ENCODE measurements at places on chromosomes 4 and X. TPM values are rescaled to one million over a fixed set of nuclear protein-coding genes. Genes with fewer than 3 reads are reported as not detected.

GABRG1 gene
- total RNA-seq, result not detected

GRCh38 chr4:14810568-14810967 is 191.7 kb upstream of the CPEB2 start:
- H3K4me3 ChIP-seq, result no peak overlapping the region
- H3K4me1 ChIP-seq, result no peaks in the 10 kb centered on the region
- no peaks in the 10 kb centered on the region for H3K27me3 ChIP-seq
- DNase-seq, result no peak
- no peaks in the 10 kb centered on the region for H3K36me3 ChIP-seq
- H3K27ac ChIP-seq, result no peak overlapping the region

GRCh38 chr4:140688711-140689598 is 67.2 kb downstream of the TBC1D9 start:
- DNase-seq, result peak; percentile 23
- H3K36me3 ChIP-seq, result no peaks in the 10 kb centered on the region
- no peak overlapping the region for H3K27ac ChIP-seq

EDA2R gene
- total RNA-seq, result 23.8 TPM

DNA sequence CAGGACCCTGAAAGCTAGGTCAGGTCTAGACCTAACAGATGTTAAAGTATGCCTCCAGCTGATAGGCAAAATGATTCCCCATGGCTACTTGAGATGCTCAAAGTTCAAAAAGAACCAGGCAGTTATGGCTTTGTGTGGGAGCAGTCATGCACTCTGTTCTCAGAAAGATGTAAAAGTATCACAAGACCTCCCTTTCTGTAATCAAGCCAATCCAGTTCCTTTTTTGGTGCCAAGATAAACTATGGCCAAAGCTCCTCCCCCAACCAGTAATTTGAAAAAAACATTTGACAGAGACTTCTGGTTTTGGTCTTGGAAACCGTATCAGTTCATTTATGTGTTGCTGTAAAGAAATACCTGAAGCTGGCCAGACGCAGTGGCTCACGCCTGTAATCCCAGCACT is 340.9 kb downstream of the CHIC1 start:
- no peaks in the 10 kb centered on the region for H3K4me1 ChIP-seq
- no peaks in the 10 kb centered on the region for H3K36me3 ChIP-seq
- H3K27me3 ChIP-seq, result peaks cover 2% of the 10 kb centered on the region

- no peak for DNase-seq
- H3K4me3 ChIP-seq, result no peak overlapping the region
Measured at GRCh38 chr4:39410415-39410814, 3.7 kb downstream of the KLB start.

GRCh38 chr4:184843984-184844554 is 18.3 kb upstream of the ACSL1 start:
- H3K27ac ChIP-seq, result no peak overlapping the region
- peaks cover 10% of the 10 kb centered on the region for H3K27me3 ChIP-seq
- H3K4me3 ChIP-seq, result no peak overlapping the region
- no peaks in the 10 kb centered on the region for H3K36me3 ChIP-seq
- DNase-seq, result no peak
- peaks cover 2% of the 10 kb centered on the region for H3K4me1 ChIP-seq

GRCh38 chr4:79827283-79827682 is 245.7 kb downstream of the ANTXR2 start:
- no peaks in the 10 kb centered on the region for H3K27me3 ChIP-seq
- no peak for DNase-seq
- no peaks in the 10 kb centered on the region for H3K36me3 ChIP-seq
- H3K4me3 ChIP-seq, result no peak overlapping the region
- H3K4me1 ChIP-seq, result no peaks in the 10 kb centered on the region

DNA sequence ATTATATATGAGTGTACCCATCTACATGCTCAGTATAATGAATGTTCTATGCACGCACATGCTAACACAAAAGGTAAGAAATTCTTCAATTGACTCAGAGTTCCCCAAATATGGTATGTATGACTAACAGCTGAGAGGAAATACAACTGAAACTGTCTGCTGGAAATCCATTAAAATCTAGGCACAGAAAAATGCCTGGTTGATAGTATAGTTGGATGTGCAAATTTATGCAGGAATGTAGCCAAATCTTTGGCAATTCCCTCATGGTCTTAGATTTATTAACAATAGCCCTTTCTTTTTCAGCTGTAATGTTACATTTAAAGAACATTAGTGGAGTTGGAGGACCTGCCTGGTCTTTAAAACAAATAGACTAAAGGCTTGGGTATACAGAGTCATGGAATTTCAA is 5.5 kb downstream of the CAMK2D start:
- H3K27ac ChIP-seq, result peak overlapping the region; percentile 13
- H3K4me3 ChIP-seq, result no peak overlapping the region
- DNase-seq, result peak; percentile 70

FAM184B gene
- total RNA-seq, result 0.18 TPM

TEC gene
- 1.1 TPM for total RNA-seq

DNA sequence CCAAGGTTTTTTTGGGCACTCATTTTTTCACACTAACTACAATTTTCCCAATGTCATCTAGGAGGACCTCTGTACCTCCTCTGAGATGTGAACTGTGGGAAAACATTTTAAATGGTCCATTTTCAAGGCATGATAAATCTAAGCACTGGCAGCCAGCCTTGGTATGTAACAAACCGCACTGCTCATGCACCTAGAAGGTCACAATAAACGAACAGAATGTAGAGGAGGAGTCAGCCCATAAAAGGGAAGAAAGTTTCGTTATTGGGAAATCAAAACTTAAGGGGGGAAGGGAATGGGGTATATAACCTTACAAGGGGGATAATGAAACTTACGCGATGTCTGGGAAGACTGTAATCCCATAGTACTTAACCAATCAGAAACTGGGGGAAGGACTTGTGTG is 16.4 kb downstream of the COX18 start:
- H3K4me3 ChIP-seq, result no peak overlapping the region
- DNase-seq, result peak; percentile 28
- no peak overlapping the region for H3K27ac ChIP-seq
- no peaks in the 10 kb centered on the region for H3K27me3 ChIP-seq

TACR3 gene
- not detected for total RNA-seq

GRCh38 chr4:109298279-109299010 is 4.0 kb downstream of the COL25A1 start:
- no peak for DNase-seq
- no peak overlapping the region for H3K4me3 ChIP-seq
- no peaks in the 10 kb centered on the region for H3K36me3 ChIP-seq
- peaks cover 28% of the 10 kb centered on the region for H3K27me3 ChIP-seq

DNA sequence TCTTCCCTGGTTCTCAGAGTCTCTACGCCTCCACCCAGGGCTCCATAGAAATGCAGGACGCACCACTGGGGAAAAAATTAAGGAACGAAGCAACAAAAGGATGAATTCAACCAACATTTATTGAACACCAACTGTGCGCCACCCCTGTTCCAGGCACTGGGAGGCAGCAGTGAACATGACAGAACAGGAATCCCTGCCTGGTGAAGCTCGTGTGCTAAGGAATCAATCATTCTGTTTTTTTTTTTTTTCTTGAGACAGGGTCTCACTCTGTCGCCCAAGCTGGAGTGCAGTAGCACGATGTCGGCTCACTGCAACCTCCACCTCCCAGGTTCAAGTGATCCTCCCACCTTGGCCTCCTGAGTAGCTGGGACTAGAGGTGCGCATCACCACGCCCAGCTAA is 1.9 kb upstream of the FTSJ1 start:
- H3K27ac ChIP-seq, result no peak overlapping the region
- peaks cover 3% of the 10 kb centered on the region for H3K27me3 ChIP-seq
- no peak for DNase-seq
- H3K36me3 ChIP-seq, result no peaks in the 10 kb centered on the region

RRH gene
- not detected for total RNA-seq

EIF2S3 gene
- 419 TPM for total RNA-seq

GRCh38 chr4:154310578-154310977 is 181.0 kb downstream of the DCHS2 start:
- no peaks in the 10 kb centered on the region for H3K4me1 ChIP-seq
- H3K27me3 ChIP-seq, result no peaks in the 10 kb centered on the region
- no peaks in the 10 kb centered on the region for H3K36me3 ChIP-seq

GUCY1A1 gene
- 0.54 TPM for total RNA-seq

- no peak for DNase-seq
- no peak overlapping the region for H3K4me3 ChIP-seq
- no peaks in the 10 kb centered on the region for H3K36me3 ChIP-seq
- H3K27me3 ChIP-seq, result no peaks in the 10 kb centered on the region
Measured at GRCh38 chr4:102163404-102164140, 181.7 kb downstream of the SLC39A8 start.

DNA sequence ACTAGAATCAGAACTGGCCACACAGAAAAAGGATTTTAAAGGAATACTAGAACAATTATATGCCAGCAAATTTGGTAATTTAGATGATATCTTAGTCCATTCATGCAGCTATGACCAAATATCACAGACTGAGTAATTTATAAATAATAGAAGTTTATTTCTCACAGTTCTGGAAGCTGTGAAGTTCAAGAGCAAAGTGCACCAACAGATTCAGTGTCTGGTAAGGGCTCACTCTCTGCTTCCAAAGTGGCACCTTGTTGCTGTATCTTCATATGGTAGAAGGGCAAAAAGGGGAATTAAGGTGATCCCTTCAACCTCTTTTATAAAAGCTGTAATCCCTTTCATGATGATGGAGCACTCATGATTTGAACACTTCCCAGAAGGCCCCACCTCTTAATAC is 20.3 kb downstream of the TNIP2 start:
- no peak overlapping the region for H3K4me3 ChIP-seq
- no peaks in the 10 kb centered on the region for H3K27me3 ChIP-seq
- no peaks in the 10 kb centered on the region for H3K4me1 ChIP-seq
- no peak for DNase-seq
- peaks cover 26% of the 10 kb centered on the region for H3K36me3 ChIP-seq

DNA sequence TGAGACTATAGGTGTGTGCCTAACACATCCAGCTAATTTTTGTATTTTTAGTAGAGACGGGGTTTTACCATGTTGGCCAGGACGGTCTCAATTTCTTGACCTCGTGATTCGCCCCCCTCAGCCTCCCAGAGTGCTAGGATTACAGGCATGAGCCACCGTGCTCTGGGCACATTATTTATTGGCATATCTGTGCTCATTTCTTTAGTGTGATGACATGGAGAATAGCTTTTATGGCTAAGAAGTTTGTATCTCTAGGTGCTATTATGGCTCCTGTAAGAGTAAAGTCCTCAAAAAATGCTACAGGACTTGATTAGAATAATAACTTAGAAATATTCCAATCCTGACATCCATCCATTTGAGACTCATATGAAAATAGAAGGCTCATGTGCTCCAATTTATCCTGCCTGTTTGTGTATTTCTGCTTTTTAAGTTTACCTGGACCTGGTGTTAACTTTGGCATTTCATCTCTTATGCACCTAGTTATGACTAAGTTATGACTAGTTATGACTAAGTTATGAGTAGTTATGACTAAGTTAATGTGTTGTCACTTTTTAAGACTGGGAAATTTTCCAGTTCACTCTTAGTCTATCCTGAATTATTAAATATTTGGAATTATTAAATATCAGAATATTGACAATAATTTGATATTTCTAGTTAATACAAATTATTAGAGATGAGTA is 36.4 kb upstream of the UNC5C start:
- no peak overlapping the region for H3K4me3 ChIP-seq
- H3K27me3 ChIP-seq, result no peaks in the 10 kb centered on the region
- no peaks in the 10 kb centered on the region for H3K4me1 ChIP-seq
- peak; percentile 4 for DNase-seq

DNA sequence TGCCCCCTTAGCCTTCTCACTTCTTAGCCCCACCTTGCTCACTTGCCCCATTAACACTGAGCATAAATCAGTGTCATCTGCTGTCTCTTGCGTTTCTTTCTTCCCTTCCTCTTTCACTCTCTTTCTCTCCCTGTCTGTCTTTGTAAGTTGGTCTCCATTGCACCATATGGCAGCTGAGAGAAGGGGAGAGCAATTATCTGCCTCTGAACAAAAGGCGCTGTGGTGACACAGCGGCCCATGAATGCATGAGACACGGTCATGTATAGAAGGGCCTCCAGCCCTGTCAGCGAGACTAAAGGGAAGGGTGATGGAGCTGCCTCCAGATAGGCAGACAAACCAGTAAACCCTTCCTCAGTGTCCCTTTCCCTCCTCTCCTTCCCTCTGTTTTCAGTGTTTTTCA is 88.8 kb upstream of the PCDH18 start:
- H3K4me1 ChIP-seq, result peaks cover 6% of the 10 kb centered on the region
- DNase-seq, result no peak
- H3K36me3 ChIP-seq, result no peaks in the 10 kb centered on the region
- no peaks in the 10 kb centered on the region for H3K27me3 ChIP-seq
- H3K27ac ChIP-seq, result 0 out of 2 replicates have a peak overlapping the region, but pooled peaks have one; percentile 3
- H3K4me3 ChIP-seq, result no peak overlapping the region

GRCh38 chr4:155789391-155789790 is 30.6 kb downstream of the GUCY1B1 start:
- H3K4me1 ChIP-seq, result peaks cover 2% of the 10 kb centered on the region
- no peak overlapping the region for H3K27ac ChIP-seq
- H3K4me3 ChIP-seq, result no peak overlapping the region

GRCh38 chr4:168138143-168138542 is 45.8 kb downstream of the ANXA10 start:
- H3K27me3 ChIP-seq, result no peaks in the 10 kb centered on the region
- H3K36me3 ChIP-seq, result no peaks in the 10 kb centered on the region
- H3K27ac ChIP-seq, result peak overlapping the region; percentile 42
- no peak overlapping the region for H3K4me3 ChIP-seq
- peak; percentile 93 for DNase-seq

TLR6 gene
- total RNA-seq, result 3.9 TPM

ODAPH gene
- total RNA-seq, result not detected

DNA sequence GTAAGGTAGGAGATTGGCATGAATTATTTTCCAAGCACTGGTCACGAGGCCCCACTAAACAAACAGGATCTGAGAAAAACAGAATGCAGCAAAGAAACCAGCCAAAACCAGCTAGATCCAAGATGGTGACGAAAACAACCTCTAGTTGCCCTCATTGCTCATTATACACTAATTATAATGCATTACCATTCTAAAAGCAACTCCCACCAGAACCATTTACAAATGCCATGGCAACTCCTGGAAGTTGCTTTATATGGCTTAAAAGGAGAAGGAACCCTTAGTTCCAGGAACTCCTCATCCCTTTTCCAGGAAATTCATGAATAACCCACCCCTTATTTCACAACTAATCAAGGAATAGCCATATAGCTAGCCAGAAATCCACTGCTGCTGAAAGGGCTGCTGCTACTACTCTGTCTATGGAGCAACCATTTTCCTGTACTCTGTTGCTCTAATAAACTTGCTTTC is 69.3 kb downstream of the ABCB7 start:
- DNase-seq, result no peak
- no peak overlapping the region for H3K27ac ChIP-seq
- no peaks in the 10 kb centered on the region for H3K27me3 ChIP-seq
- H3K4me1 ChIP-seq, result no peaks in the 10 kb centered on the region
- H3K36me3 ChIP-seq, result no peaks in the 10 kb centered on the region

PNMA5 gene
- total RNA-seq, result not detected

GRCh38 chr4:80726471-80726870 is 304.0 kb upstream of the BMP3 start:
- no peaks in the 10 kb centered on the region for H3K27me3 ChIP-seq
- H3K4me3 ChIP-seq, result no peak overlapping the region
- DNase-seq, result no peak

- DNase-seq, result no peak
- H3K27ac ChIP-seq, result no peak overlapping the region
- no peaks in the 10 kb centered on the region for H3K4me1 ChIP-seq
Measured at GRCh38 chrX:76026292-76026691, 146.6 kb upstream of the PBDC1 start.

TLR1 gene
- total RNA-seq, result 1.1 TPM
